ENCODE measurements at places on chromosomes 1 and 21.

GRCh38 chr1:161096015-161096414 lies 2.1 kb upstream of the KLHDC9 start:
- peak; percentile 9 for DNase-seq

GRCh38 chr1:59289570-59289969 lies 7.3 kb upstream of the FGGY start:
- no peak for DNase-seq

DNA sequence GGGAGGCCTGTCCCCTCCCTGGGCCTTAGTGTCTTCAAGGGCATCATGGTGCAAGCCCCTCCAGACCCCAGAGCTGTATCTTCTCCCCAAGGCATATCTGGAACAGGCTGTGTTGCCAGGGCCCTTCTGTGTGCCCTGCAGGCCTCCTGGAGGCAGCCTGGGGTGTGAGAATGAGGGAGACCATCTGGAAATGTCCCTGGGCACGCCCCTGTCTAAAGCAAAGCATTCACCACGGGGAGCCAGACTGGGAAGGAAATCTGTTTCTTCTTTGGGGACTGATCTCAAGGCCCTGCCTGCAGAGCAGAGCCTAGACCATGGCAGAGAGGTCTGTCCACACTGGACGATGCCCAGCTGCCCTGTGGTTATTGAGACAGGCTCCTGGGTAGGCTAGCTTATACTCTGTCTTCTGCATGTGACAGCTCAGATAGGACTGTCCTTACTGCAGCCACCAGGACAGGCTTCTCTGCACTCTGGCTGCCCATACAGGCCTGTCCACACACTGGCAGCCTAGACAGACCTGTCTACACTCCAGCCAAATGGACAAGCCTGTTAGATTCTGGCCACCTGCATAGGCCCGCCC lies 24.6 kb downstream of the PODN start:
- no peak for DNase-seq

- DNase-seq, result peak; percentile 64
Measured at GRCh38 chr1:63847308-63847910, 73.6 kb downstream of the ROR1 start.

GRCh38 chr1:155218854-155219591 lies 10.5 kb downstream of the MTX1 start:
- no peak for DNase-seq

- no peak for DNase-seq
Measured at GRCh38 chr1:215160351-215160750, 77.8 kb downstream of the KCNK2 start.

GRCh38 chr1:61285371-61285885 lies 203.1 kb downstream of the NFIA start:
- DNase-seq, result no peak

DNA sequence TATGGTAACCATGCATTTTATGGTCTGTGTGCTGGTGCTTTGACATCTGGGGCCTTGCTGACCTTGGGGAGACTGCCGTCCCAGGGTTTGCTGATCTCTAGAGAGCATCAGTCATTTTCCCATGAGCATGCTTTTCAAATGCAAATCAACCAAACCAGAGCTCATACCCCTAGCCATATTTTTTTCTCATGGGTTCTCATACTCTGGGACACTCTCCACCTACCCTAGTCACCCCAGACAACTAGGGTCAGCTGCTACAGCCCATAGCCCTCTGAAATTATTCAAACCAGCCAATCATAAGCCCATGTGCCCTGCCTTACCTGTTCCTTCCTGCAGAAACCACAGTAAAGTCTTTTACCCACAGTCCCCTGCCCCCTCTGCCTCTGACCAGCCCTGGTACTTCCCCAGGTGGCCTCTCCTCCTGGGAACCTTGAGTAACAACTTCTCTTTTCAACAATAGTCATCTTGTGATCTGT lies 132.0 kb downstream of the MAP3K21 start:
- DNase-seq, result no peak

DNA sequence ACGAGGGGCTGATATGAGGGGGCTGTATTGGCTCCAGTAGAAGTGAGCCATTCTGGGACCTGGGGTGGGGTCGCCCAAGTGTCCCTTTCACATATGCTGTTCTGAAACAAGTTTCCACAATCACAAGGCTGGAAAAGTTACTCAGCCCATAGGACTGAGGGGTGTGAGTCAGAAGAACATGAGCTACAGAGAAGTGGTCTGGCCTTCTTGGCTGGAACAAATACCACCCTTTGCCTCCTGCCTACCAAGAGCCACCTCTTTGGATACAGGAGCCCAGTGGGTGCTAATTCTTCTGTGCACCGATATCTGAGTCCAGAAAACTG lies 42.4 kb downstream of the MEF2D start:
- peak; percentile 41 for DNase-seq

- DNase-seq, result no peak
Measured at GRCh38 chr1:1296070-1297061, 11.4 kb downstream of the ACAP3 start.

DNA sequence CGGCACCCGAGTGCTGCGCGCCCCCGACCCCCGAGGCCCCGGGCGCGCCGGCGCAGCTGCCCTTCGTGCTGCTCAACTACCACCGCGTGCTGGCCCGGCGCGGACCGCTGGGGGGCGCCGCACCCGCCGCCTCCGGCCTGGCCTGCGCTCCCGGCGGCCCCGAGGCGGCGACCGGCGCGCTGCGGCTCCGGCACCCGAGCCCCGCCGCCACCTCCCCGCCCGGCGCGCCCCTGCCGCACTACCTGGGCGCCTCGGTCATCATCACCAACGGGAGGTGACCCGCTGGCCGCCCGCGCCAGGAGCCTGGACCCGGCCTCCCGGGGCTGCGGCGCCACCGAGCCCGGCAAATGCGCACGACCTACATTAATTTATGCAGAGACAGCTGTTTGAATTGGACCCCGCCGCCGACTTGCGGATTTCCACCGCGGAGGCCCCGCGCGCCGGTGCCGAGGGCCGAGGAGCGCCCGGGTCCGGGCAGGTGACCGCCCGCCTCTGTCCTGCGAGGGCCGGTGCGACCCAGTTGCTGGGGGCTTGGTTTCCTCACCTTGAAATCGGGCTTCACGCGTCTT lies 49.0 kb downstream of the SIM2 start:
- DNase-seq, result no peak

- DNase-seq, result no peak
Measured at GRCh38 chr1:110064576-110065337, 5.7 kb downstream of the ALX3 start.

- DNase-seq, result no peak
Measured at GRCh38 chr1:72278461-72278860, 3.9 kb downstream of the NEGR1 start.

DNA sequence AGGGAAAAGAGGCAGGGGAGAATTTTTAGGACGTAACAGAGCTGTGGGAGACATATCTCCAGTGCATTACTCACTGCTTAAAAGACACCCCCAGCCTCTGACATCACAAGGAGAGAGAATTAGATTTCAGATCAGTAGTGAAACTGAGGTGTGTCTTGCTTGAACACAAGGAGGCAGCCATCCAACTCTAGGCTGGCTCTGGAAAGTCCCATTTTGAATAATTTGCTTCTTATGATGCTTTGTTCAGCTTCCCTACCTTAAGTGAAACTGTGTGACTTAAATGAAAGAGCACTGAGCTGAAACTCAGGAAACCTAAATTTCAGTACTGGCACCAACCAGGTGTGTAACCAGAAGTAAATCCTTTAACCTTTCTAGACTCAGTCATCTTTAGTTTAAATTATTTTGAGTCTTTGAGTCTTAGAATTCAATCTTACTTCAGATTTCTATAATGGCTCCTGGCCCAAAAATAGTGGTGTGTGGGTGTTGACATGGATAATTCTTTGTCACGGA lies 251.6 kb upstream of the SGIP1 start:
- no peak for DNase-seq

- no peak for DNase-seq
Measured at GRCh38 chr1:109649491-109649914, 6.4 kb upstream of the GSTM4 start.

GRCh38 chr1:85940656-85941306 lies 215.8 kb downstream of the COL24A1 start:
- DNase-seq, result no peak

DNA sequence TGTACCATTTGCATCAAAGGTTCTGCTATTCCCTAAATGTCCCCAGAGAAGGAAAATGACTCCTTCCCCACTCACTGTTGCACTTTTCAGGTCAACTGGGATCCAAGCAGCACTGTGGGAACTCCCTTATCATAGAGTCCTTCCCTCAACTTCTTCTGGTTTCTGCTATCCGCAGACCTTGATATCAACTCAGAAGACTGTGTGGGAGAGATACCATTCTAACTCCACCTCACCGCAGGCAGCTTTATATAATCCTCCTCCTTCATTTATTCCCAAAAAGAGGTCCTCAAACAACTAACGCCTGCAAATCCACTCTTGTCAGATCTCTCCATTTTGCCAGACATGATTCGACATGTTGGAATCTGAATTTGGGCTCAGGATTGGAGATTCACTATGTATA lies 27.3 kb downstream of the LHX9 start:
- no peak for DNase-seq

DNA sequence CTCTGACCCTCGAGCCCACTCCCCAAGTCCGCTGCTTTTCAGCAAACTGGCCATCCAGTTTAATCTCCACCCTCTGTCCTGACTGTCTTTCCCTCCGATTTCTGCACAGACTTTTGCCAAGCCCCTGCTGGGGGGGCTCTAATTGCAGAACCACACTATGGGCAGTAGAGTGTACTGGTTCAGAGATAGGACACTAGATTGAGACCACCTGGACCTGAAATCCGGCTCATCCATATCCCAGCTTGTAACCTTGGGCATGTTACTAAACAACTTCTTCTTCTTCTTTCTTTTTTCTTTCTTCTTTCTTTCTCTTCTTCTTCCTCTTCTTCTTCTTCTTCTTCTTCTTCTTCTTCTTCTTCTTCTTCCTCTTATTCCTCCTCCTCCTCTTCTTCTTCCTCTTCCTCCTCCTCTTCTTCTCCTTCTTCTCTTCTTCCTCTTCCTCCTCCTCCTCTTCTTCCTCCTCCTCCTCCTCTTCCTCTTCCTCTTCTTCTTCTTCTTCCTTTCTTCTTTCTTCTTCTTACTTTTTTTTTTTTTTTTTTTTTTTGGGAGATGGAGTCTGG lies 7.7 kb downstream of the LRRC71 start:
- no peak for DNase-seq

DNA sequence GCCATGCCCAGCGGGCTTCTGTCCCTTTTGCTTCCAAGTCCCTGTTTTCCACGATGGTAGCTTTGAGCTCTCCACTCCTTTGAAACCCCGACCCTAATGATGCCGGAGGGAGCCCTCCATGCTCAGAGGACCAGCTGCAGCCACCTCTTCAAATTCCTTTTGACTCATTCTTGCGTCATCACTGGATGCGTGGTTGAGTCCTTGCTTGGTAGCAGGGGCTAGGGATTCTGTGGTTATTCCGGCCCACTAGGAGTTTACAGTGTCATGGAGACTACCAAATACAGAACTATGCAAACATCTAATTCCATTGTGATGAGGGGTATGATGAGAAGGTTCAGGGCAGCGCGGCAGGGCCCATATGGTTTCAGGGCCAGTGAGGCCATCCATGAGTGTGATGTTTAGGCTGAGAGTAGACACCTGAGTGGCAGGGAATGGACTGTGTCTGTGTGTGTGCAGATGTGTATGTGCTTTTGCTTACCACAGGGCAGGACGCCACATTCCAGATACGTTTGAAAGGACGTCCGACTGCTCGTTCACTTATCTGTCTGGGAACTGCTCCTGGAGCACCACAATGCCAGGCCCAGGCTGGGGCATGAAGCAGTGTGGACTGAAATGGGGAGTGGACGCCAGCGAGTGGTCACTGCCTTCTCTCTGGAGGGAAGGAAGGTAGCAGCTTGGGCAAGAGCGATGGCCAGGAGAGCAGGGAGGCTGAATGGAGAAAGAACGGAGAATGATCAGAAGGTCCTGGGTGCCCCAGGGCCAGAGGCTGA lies 30.4 kb upstream of the ZBTB21 start:
- DNase-seq, result peak; percentile 48

GRCh38 chr1:109509176-109510134 lies at the start of gene AMIGO1:
Gene AMIGO1, minus strand, starts transcription at chr1:109509727. Its CDS starts 815 bp downstream, at chr1:109508912.
- DNase-seq, result no peak

- DNase-seq, result no peak
Measured at GRCh38 chr1:75640137-75640536, 29.2 kb upstream of the SLC44A5 start.

GRCh38 chr1:156154317-156154749 lies 948 bp downstream of the SEMA4A start:
- no peak for DNase-seq

DNA sequence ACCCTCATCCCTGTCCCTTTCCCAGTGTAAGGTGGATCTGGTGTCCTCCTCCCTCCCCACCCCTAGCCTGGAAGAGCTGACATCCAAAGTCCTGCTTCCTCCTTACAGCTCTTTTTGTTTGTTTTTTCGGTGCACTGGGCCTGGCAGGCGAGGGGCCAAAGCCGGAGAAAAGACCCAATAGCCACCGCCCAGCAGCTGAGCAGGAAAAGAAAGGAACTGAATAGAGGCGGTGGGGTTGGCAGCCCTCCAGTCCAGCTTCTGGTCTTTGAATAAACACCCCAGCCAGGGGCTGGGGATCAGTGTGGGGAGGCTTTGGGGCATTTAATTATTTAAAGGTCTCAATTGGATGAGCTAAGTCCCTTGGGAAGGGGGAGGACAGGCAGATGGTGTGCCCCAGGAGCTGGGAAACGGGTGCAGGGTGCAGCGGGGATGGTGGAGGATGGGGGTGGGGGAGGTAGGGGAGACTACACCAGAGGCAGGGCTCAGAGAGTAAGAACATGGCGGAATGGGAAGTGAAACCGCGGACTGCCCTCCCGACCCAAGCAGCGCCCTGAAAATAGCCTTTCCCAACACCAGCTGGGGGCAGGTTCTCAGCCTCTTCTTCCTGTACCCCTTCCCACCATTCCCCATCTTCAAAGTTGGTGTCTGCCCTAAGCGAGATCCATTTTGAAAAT lies 20.2 kb downstream of the BTG2 start:
- DNase-seq, result peak; percentile 65

DNA sequence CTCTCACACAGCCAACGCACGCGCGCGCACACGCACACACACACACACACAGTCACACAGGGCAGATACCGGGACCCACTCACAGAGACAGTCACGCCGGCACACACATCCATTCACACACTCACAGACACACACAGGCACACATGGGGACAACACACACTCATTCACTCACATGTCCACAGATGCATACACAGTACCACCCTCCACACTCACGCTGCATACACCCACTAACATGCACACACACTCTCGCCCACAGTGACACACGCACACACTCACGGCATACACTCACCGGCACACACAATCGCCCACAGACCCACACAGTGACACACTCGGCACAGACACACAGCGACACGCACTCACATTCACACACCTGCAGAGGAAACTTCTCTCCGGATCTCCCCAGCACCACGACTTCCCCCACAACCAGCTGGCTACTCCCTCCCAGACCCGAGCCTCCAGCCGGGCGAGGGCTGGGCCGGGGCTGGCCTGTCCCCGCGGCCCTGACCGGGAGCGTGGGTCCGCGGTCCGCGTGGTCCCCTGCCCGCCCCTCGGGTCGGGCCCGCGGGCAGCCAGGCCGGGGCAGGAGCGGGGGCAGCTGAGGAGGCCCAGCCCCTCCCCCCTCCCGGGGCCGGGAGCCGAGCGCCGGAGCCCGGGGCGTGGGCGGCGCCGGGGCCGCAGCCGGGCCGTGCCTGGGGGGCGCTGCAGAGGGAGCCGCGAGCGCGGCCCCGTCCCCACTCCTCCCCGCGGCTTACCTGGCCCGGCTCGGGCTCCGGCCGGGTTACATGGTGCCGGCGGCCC lies 552 bp downstream of the DLGAP3 start:
- no peak for DNase-seq

- DNase-seq, result no peak
Measured at GRCh38 chr1:112537456-112537855, 28.7 kb downstream of the WNT2B start.

GRCh38 chr1:30596470-30596869 lies 126.9 kb downstream of the MATN1 start:
- no peak for DNase-seq
